ENCODE measurements at places on chromosomes 4 and X. TPM values are rescaled to one million over a fixed set of nuclear protein-coding genes. Genes with fewer than 3 reads are reported as not detected.
A peak's percentile ranks its signal among the peaks of the same experiment; 100 is the strongest.

DNA sequence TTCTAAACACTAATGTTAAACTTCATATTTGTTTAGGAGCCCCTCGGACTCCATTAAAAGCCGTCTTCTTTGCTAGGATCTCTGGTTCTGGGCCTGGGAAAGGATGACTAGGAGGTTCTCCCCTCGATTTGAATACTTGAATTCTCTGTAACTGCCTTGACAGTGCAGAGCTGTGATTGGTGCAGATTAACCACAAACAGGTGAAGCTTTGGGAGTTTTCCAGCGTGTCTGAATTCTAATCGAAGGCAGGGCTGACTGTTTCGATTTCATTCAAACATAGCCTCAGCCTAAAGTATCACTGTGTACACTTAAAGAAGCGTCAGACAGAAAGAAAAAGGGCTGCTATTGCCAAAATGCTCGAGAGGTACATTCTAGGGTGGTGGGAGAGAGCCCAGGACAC is 29.0 kb downstream of the TFDP3 start:
- DNase-seq: no peak

- no peak for DNase-seq
These were observed 46.9 kb upstream of the TAB3 start for GRCh38 chrX:30935985-30936384.

GRCh38 chr4:70277121-70277520 is 34.7 kb downstream of the CSN3 start:
- no peak for DNase-seq

- DNase-seq: no peak
These were observed 72.2 kb downstream of the PPP3CA start for GRCh38 chr4:101274888-101275752.

- DNase-seq: peak; percentile 44
These were observed 10.2 kb downstream of the HNRNPH2 start for GRCh38 chrX:101417981-101418841.

GRCh38 chrX:1713296-1713695 is 98.4 kb downstream of the ASMT start:
- DNase-seq: no peak

GRCh38 chr4:41079881-41080560 is 134.3 kb downstream of the APBB2 start:
- DNase-seq: no peak

DNA sequence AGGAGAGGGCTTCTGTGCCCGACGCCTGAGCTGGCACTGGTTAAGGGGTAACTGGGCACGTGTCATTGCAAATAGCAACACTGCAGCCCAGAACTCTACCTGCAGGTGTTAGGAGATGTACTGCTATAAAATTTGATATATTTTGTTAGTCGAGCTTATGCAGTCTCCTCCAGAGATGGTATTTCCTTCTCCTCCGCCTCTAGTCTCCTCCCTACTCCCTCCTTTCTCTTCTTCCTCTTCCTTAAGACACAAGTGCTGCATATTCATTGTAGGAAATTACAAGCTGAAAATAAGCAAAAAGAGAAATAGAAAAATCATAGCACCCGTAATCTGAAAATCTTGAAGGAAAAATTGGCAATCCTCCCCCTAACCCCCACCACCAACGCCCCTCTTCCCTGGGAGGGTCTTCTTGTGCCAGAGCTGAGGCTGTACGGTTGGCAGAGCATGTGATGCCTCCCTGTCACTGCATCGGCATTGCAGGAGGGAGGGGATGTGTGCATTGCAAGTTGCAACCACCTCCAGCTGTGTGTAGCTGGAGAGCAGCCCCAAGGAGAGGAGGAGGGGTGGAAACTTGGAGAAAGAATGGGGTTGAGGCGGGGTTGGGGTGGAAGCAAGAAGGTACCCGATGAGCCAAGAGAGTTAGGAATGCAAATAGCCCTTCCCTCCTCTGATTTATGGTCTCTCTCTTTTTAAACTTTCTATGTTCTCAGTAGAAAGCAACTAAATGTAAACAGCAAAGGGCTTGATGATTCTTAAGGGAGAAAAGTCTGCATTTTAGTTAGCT is 48.3 kb upstream of the MND1 start:
- no peak for DNase-seq

The HMGN5 gene
- 1.1 TPM for total RNA-seq

The CCNB3 gene
- total RNA-seq: not detected

The RHOXF1 gene
- not detected for total RNA-seq

The ELK1 gene
- 29.8 TPM for total RNA-seq

The MTCP1 gene
- total RNA-seq: 2.0 TPM

The RHOH gene
- total RNA-seq: not detected

All from SJSA1 (cell line).